ENCODE measurements at places on chromosomes 5 and 9.

DNA sequence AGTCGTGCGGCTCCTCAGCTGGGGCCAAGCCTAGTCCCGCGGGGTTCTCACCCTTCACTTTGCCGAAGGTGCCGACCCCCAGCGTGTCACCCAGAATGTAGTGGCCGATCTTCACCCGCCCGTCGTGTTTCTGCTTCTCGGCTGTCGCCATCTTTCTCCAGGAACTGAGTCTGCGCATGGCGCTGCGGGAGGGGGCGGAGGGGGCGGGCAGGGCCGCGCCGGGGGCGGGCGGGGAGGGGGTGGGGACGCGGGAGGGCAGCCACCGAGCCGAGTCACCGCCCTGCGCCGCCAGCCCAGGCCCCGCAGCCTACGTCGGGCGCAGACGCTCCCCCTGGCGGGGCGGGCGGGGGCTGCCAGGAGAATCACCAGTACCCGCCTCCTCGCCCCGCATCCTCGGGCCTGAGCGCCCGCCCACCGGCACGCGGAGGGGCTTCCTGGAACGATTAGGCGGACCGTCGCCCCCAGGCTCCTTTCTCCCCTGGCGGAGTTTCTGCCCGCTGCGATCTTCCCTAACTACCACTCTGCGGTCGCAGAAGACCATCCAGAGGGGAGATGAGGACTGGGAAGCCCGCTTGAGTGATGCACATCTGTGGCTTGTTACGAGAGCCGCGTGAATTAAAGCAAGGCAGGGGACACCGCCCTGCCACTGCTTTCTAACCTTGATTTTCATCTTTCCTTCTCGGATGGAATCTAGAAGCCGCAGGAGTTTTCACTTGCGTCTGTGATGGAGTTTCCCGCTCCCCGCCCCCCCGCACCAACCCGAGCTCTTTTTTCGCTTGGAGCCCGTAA, at the start of gene PRKAA1:
TSS of gene PRKAA1 (minus strand) at position 363 of the 789 bp plus-strand sequence. CDS start at position 178, 185 bp downstream.
- DNase-seq, result peak; percentile 85

GRCh38 chr5:137888863-137889759, at the start of gene PKD2L2:
TSS of gene PKD2L2 (plus strand) at chr5:137889457. CDS start at chr5:137889492, 35 bp downstream.
- DNase-seq, result peak; percentile 66

DNA sequence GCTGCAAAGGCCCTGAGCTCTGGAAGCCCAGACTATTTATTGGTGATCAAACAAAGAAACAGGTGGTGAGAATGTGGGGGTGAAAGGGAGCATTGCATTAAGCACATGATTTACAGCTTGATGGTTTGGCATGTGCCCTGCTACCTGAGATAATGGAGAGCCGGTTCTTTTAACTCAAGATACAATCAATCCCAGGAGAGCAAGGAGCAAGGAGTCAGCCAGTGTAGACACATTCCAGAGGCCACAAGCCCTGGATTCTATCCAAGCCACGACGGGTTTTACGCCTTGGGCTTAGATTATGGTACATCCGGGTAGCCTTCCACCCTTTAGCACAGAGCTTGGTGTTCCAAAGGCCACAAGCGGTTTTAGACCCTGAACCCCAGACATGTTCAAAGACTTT, 292.2 kb downstream of the CYLC2 start:
- no peak for DNase-seq

GRCh38 chr5:72183101-72183520, 75.8 kb downstream of the MAP1B start:
- no peak for DNase-seq
